ENCODE measurements at places on chromosomes 5 and 9. TPM values are rescaled to one million over a fixed set of nuclear protein-coding genes. Genes with fewer than 3 reads are reported as not detected.

Gene FST
- total RNA-seq, result 80.2 TPM

Gene PCDHGB4
- 17.4 TPM for total RNA-seq

Gene CRHBP
- not detected for total RNA-seq

Gene CYSRT1
- total RNA-seq, result 0.49 TPM

Gene ANGPTL2
- total RNA-seq, result 47.5 TPM

Gene TMEM215
- total RNA-seq, result not detected

Gene CCDC171
- total RNA-seq, result 13.3 TPM

Gene PRDM9
- total RNA-seq, result not detected

Gene SAPCD2
- total RNA-seq, result 0.41 TPM

Gene ELOVL7
- not detected for total RNA-seq

Gene STKLD1
- 0.33 TPM for total RNA-seq

Gene CTNND2
- 1.9 TPM for total RNA-seq

Gene CARTPT
- total RNA-seq, result not detected

Gene TMEFF1
- 0.49 TPM for total RNA-seq

Gene SPATA6L
- total RNA-seq, result 1.2 TPM

Gene CTSV
- 0.18 TPM for total RNA-seq

Gene PHF24
- total RNA-seq, result 0.16 TPM

Gene TAF11L11
- not detected for total RNA-seq

Gene NUTM2G
- not detected for total RNA-seq

Gene CAMK4
- total RNA-seq, result 2.9 TPM

Gene LIX1
- not detected for total RNA-seq

Gene LAMC3
- 0.08 TPM for total RNA-seq

Gene IFNB1
- not detected for total RNA-seq

Gene ALDH7A1
- 67.5 TPM for total RNA-seq

Gene LNPEP
- total RNA-seq, result 46.3 TPM

Gene DAB2
- total RNA-seq, result 217 TPM

Gene ADAMTS13
- total RNA-seq, result 2.1 TPM

Gene NKD2
- total RNA-seq, result 0.81 TPM

Gene FRMPD1
- total RNA-seq, result not detected

Gene PFN3
- total RNA-seq, result not detected
